ENCODE measurements at places on chromosomes 2 and 18.

DNA sequence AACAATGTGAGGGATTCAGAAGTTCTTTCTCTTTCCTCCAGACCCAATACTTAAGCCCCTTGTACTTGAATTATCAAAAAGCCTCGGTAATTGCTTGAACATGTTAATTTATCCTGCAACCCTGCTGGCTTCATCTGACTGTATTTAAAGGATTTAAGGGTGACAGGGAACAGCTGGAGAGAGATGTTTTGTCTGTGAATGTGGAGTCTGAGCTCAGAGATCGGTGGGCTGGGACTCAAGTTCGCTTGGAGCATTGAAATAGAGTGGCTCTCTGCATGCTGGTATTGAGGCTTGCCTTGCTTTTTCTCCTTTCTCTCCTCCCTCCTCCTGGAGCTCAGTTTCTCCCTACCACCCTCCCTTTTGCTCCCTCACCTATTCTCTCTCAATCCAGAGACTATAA is 73.6 kb downstream of the BOD1L2 start:
- DNase-seq, result no peak

DNA sequence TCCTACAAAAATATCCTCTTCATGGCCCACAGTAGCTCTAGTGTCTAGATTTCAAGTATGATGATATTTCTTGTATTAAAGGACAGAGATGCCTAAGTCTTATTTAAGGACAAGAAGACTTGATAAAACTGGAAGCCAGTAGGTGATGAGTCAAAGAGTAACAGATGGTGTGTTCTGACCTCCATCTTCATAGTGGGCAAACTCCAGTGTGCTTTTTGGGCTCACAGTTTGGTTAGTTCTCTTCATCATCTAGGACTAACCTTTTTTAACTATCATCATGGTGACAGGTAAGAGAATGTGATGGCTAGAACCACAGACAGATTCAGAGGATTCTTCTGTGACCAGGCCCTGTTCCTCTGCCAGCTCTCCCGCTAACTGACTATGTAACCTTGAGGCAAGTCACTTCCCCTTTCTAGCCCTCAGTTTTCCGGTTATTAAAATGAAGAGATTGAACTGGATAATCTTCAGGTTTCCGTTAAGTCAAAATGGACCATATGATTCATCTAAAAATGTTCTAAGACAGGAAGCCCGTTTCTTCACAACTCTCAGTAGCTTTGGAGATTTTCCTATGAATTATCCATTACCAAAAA is 140.3 kb upstream of the RASGRP3 start:
- DNase-seq, result no peak

GRCh38 chr2:136126021-136126420 is 8.1 kb upstream of the CXCR4 start:
- no peak for DNase-seq

DNA sequence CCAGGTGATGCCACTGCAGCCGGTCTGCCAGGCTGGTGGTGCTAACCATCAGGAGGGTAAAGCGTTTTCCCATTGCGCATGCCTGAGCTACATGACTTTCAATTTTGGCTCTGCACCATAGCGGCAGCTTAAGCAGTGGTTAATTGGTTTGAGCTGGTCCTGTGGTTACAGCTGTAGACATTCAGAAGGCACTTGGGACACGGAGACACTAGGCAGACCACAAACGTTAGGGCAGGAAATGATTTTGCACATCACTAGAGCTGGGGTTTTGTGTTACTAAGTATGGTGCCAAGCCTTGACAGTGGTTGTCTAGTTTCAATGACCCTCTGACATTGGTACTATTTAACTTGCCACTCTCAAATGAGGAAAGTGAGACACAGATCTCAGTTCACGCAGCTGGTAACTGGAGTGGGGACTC is 28.9 kb upstream of the CNOT11 start:
- DNase-seq, result peak; percentile 5

DNA sequence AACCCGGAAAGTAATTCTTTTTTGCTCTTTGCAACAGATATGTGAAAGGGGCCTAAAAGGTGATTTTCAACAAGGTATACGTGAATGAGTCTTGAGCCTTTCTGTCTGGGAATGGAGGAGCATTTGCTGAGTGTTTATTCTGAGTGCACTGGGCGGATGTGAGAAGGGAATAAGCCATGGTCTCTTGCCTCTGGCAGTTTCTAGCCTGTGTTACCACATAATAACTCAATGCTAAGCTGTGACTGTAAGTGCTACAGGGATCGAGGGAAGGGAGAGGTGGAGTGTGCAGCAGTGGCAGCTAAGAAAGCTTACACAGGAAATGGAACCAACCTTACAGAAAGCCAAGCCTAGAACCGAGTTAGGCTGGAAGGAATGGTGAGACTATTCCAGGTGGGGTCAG is 444.3 kb downstream of the SLC4A3 start:
- DNase-seq, result no peak

DNA sequence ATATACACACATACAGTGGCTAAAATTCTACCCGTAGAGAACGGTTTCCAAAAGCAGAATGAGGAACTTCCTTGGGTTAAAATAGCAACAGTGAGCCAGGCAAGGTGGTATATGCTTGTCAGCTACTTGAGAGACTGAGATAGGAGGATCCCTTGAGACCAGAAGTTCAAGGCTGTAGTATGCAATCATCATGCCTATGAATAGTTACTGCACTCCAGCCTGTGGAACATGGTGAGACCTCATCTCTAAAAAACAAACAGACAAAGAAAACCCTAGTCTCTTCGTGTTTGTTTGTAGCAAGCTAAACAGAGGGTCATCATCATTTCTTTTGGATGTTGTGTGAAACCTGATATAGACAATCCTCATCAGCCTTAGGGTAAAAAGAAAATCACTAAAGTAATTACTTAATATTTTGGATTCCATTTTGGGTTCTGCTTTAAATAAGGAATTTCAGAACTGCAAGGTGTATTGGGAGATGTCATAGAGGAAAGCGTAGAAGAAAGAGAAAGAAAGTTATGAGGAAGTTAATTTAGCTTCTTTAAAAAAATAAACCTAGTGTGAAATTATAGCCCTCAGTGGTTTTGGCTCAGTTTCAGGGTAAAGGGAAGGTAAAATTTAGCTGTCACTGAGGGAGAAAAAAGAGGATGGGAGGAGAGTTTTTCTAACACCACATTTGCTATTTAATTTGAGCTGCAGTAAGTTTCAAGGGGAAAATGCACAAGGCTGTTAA is 46.5 kb downstream of the PLEK start:
- no peak for DNase-seq

- DNase-seq, result no peak
These were observed 198.4 kb downstream of the RBM43 start for GRCh38 chr2:151063271-151063670.

GRCh38 chr18:61939046-61939674 is 46.4 kb upstream of the RNF152 start:
- no peak for DNase-seq

GRCh38 chr2:183505911-183506310 is 381.7 kb downstream of the NUP35 start:
- no peak for DNase-seq

DNA sequence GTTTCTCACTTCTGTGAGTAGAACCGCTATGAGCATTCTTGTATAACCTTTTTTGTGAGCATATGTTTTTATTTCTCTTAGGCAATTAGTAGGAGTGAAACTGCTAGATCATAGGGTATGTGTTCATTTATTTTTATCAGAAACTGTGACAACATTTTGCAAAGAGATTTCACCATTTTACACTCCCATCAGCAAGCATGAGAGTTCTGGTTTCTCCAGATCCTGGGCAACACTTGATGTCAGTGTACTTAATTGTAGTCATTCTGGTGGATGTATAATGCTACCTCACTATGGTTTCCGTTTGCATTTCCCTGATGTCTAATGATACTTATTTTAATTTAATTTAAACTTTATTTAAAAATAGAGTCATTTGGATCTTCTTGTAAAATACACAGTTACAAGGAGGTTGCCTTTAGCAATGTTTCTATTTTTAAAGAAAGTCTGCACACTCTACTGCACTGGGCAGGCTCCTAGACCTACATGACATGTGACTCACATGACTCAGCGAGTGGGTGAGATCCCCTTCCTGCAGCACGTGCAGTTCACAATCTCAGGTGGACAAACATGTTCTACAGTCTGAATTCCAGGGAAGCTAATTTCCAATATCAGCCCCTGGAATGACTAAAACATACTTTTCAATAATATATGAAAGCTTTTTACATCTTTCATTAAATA is 127.0 kb upstream of the BCL2L11 start:
- DNase-seq, result no peak

DNA sequence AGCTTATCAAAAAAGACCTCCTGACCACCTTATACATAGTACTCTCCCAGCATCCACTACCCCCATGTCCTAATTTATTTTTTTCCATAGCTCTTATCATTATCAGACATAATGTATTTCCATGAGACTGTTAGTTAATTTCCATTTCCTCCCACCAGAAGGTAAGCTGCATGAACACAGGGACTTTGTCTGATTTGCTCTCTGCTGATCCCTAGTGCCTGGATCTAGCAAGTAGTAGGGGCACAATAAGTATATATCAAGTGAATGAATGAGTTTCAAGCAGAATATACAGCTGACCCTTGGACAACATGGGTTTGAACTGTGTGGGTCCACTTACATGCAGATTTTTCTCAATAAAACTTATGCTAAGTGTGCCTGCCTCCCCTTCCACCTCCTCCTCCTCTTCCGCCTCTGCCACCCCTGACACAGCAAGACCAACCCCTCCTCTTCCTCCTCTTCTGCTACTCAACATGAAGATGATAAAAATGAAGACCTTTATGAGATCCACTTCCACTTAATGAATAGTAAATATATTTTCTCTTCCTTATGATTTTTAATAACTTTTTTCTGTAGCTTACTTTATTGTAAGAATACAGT is 53.8 kb downstream of the CTAGE1 start:
- no peak for DNase-seq

DNA sequence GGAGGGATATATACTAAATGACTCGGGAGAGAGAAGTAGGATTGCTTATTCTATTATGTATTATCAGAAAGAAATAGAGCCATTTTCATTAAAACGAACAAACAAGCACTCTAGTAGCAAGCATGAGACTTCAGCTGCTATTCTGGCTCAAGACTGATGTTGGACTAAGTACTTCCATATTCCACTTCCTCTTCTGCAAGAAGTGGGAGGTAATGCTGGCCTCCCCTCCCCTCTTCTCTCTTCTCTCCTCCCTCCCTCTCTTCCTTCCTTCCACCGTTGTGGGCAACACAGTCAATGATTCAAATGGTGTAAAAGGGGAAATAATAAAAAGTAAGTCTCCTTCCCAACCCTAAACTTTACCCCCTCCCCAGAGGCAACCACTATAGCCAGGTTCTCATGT is 62.6 kb downstream of the EMX1 start:
- DNase-seq, result no peak

GRCh38 chr2:11292464-11293255 is 51.8 kb downstream of the ROCK2 start:
- DNase-seq, result no peak

DNA sequence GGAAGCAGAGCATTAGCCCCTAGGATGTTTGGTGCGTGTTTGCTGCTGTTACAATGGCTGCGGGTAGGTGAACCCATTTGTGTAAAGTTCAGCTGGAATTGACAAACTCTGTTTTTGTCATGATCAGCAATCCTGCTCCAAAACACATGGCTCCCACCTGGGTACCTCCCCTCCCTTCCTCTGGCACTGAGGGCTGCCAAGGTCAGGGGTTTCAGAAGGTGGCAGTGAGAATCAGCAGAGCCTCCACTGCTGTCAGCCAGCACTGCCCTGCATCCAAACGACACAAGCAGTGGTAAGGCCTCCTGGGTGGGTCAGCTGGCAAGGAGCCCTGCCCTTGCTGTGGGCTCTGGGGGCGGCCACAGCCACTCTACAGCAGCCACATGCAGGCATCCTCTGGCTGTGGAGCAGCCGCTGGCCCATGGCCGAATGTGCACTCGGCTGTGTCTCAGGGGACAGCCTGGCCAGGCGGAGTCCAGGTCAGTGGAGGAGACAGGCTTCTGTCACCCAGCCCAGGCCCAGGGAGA is 32.8 kb upstream of the LDLRAD4 start:
- no peak for DNase-seq

- no peak for DNase-seq
These were observed 144.4 kb downstream of the MGAT5 start for GRCh38 chr2:134398300-134398699.

GRCh38 chr18:35408843-35409261 is 31.7 kb upstream of the ZNF396 start:
- no peak for DNase-seq

- DNase-seq, result no peak
These were observed 43.6 kb downstream of the MC2R start for GRCh38 chr18:13871701-13872100.

DNA sequence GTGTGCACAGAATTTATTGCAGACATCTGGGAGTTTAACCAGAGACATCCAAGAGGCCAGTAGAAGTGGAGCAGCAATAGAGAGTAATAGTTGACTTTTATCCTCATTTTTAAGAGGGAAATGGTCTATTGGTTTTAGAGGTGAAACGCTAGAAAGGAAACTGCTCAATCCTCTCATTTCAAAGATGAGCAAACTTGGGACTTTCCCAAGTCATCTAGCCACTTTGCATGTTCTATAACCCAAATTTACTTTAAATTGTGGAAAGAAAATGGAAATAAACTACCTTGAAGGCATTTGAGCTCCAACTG is 601.7 kb downstream of the ARHGAP15 start:
- DNase-seq, result no peak

- no peak for DNase-seq
These were observed 27.8 kb downstream of the MEX3C start for GRCh38 chr18:51169731-51170130.

DNA sequence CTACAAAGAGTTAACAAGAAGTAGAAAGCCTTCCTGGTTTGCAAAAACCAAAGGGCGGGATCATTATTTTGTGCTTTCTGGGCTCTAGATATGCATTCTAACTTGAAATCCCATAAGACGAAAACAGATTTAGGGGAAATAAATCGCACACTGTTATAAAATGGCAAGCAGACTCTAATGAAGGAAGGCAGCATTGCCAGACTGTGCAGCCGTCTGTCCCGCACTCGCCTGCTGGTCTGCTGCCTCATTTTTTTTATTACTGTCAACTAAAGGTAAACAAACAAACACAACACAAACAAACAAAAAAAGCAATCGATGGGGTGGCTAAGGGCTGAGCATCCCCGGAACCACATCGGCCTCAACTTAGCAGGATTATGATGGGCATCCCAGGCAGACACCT is 24.4 kb downstream of the ZNF521 start:
- no peak for DNase-seq

DNA sequence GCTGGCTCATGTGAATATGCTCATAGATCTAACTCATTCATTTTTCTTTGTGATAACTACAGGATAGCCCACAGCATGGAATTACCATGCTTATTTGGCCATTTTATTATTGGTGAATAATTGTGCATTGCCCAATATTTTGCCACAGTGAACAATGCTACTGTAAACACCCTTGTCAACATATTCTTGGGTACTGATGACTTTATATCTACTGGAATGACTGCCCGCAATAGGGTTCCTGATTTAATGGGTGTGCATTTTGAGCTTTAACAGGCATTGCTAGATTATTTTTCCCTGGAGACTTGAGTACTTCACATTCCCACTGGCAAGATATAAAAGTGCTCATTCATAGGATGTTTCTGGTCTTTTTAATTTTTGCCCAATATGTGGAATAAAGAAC is 42.7 kb upstream of the EVA1A start:
- no peak for DNase-seq

Data from activated T-helper 9 cell treated with anti-CD3 and anti-CD28 coated beads, Interleukin-2, amount 50 U/mL, for 16 hours (primary cell).